ENCODE measurements at places on chromosomes 3 and 15.

- no peak for DNase-seq
Observed at GRCh38 chr3:152051501-152052404, 178.3 kb downstream of the SUCNR1 start.

- no peak for DNase-seq
Observed at GRCh38 chr3:126924458-126924857, 58.5 kb upstream of the PLXNA1 start.

DNA sequence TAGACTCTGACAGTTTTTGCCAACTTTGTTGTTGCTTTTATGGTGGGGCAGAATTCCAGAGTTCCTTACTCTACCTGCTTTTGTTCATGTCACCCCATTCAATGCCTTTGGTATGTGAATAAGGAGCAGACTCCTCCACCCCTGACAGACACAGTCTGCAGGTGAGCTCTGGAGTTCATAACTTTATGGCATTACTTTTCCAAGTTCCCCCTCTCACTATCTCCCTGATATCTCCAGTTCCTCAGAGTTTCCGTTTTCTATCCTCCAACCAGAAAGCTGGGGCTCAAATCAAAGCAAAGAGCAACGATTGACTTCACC, 23.1 kb upstream of the MTMR10 start:
- DNase-seq, result no peak

- DNase-seq, result no peak
Observed at GRCh38 chr3:172946061-172946460, 195.0 kb downstream of the SPATA16 start.

DNA sequence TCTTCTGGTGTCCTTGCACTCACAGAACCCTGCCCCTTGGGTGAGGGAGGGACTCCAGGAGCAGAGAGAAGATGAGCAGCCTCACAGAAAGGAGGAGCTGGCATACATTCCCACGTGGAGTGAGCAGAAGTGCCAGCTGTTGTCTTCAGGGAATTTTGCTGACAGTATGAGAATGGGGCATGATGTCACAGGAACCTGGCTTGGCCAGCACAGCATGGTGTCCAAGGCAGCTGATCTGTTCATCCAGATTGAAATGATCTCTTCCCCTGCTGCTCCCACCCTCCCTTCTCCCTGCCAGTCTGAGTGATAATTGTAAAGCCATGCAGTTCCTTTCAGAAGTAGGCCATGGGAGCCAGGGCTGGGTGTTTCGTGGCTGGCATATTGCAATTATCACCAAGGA, 53.3 kb downstream of the GJD2 start:
- DNase-seq, result no peak
